Nephron progenitor cell (in vitro differentiated cells): ENCODE measurements at places on chromosomes 1 and 21.

DNA sequence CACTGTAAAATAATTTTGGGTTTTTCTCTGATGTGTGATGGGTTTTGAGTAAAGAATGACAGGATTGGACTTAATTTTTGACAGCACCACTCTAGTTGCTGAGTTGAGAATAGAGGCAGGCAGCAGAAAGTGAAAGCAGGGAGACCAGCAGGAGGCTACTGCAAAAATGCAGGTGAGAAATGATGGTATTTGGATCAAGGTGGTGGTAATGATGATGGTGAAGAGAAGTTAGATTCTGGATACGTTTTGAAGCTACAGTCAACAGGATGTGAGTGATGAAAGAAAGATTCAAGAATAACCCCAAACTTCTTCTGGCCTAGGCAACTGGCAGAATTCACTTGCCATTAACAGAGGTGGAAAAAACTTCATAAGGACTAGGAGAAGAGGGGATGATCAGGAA lies 14.8 kb upstream of the AK5 start:
- DNase-seq: no peak

GRCh38 chr1:165284454-165284853 lies 72.1 kb downstream of the LMX1A start:
- DNase-seq: no peak

DNA sequence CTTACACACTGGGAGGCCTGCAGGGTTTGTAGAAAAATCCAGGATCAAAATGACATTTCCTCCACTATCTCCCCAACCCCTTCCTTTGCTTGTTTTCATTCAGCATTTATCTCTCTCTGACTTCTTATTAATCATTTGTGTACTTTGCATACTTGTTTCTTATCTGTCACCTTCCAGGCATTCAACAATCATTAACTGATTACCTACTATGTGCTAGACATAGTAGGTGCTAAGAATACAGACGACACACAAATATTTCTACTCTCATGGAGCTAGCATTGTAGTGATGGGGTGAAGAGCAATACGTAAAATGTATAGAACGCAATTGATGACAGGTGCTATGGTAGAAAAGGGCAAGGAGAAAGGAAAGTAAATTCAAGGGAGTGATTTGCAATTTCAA lies 20.9 kb downstream of the TRABD2B start:
- DNase-seq: no peak

- no peak for DNase-seq
Measured at GRCh38 chr1:97943354-97943753, 22.5 kb upstream of the DPYD start.

- DNase-seq: no peak
Measured at GRCh38 chr1:162930532-162930931, 69.6 kb upstream of the CCDC190 start.

- peak; percentile 16 for DNase-seq
Measured at GRCh38 chr1:27428316-27429028, 36.0 kb downstream of the GPR3 start.
